ENCODE measurements at places on chromosomes 3 and 15.

GRCh38 chr15:58330741-58331559 lies 100.8 kb upstream of the LIPC start:
- DNase-seq = no peak

DNA sequence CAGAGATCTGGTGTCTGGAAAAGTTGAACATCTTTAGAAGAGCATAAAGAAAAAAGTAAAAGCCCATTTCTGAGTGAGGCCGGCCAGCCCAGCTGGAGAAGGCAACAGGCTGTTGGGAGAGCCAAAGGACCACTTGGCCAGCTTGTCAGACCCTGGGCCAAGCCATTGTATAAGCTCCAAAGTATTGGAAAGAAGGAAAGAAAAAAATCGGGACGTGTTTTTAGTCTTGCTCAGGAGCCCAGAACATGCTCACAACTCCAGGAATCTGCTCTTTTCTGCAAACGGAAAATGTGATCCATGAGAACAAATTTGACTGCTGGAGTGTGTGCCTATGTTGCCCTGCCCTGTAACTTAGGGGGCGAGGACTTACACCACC lies 10.4 kb upstream of the CLPX start:
- DNase-seq = no peak

DNA sequence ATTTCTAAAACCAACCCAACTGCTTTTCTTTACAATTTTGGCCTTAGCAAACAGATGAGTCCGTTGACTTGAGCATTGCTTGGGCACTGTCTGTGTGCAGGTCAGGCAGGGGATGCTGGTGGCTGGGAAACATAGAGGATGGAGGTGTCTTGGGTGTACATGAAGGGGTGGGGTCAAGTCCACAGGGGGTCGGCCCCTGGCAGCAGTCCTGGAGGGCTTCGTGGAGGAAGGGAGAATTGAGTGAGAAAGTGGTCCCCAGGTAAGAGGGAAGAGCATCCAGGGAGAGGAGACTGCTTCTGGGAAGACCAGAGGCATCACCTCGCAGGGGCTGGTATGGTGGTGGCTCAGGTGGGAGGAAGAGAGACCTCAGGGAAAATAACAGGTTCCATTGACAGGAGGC lies 144.8 kb downstream of the TJP1 start:
- DNase-seq = no peak

DNA sequence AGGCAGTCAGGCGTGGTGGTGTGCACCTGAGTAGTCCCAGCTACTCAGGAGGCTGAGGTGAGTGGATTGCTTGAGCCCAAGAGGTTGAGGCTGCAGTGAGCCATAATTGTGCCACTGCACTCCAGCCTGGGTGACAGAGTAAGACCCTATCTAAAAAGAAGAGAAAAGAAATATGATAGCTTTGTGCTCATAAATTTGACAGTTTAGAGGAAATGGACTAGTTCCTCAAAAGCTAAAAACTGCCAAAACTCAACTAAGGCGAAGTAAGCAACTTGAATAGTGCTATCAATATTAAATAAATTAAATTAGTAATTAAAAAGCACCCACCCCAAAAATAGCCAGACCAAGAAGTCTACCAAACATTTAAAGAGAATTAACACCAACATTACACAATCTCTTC lies 24.5 kb upstream of the SLC15A2 start:
- no peak for DNase-seq

GRCh38 chr3:190591080-190591479 lies 77.2 kb downstream of the IL1RAP start:
- no peak for DNase-seq

DNA sequence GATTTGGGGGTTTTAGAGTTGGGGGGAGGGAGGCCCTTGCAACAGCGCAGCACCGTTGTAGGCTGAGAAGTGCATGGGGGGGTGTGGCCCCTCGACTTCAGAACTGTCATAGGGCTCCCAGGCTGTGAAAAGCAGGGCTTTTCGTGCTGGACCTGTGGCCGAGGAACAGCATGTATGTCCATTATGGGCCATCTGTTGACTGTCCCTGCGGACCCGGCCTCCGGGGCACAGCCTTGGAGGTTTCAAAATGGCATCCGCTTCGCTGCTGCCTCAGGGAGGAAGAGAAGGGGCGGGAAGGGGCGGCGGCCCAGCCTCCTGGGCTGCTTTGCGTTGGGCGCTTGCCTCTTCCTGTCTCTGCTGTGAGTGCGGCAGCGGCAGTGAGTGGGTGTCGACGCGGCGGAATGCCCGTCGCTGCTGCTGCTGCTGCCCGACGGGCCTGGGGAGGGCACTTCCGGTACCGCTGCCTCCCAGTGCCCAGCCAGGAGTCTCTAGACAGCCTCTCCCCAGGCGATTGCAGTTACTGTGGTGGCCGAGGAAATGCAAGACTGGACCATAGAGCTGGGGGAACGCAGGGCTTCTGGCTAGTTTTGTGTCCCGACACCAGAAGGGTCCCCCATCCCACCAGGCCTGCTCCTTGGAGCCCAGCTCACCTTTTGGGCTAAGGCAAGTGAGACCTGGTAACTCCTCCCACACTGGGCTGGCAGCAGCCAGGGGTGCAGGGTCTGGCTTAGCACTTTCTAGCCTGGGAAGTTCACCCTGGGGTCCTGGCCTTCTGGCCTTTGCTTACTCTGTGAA lies 1.9 kb downstream of the GNAI2 start:
- no peak for DNase-seq

- DNase-seq = no peak
These were observed 32.8 kb upstream of the SFMBT1 start for GRCh38 chr3:53078656-53079055.

- no peak for DNase-seq
These were observed 252.7 kb upstream of the AZI2 start for GRCh38 chr3:28601291-28601690.

GRCh38 chr3:115512565-115513415 lies 110.5 kb upstream of the GAP43 start:
- no peak for DNase-seq

Data from non-pigmented ciliary epithelial cell (primary cell).